Stimulated activated CD4-positive, alpha-beta T cell treated with anti-CD3 and anti-CD28 coated beads, Interleukin-2, amount 100 ng/mL, for 24 hours (primary cell): ENCODE measurements at places on chromosomes 11 and 22.

DNA sequence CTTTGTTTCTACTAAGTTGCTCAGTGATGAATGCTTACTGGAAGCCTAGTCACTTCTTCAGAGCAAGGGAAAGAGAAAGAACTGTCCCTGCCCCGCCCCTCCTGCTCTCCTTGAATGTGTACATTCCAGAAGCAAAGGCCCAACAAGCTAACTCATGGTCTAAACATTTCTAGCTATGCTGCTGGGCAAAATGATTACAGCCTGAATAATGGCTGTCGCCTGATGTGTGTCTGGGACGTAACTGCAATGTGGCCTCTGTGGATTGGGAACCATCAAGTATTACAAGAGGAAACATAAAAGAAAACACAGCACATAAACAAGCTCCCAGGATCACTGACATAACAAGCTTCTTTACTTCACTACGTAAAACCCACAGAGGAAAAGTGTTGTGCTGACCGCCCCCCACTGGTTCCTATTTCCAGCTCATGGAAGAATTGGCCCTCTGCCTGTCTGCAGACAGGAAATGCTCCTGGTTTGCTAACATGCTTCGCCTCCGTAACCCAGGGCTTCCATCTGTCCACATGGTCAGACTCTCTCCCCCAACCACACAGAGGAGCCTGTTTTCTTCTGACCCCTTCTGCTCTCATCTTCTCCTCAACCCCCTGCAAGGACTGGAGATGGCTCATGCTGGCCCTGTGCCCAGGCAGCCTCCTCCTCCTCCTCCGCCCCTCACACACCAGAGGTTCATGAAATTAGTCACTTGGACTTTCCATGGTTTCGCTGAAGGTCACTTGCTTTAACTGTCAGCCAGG, 187.2 kb downstream of the MAML2 start:
- peak; percentile 74 for DNase-seq

DNA sequence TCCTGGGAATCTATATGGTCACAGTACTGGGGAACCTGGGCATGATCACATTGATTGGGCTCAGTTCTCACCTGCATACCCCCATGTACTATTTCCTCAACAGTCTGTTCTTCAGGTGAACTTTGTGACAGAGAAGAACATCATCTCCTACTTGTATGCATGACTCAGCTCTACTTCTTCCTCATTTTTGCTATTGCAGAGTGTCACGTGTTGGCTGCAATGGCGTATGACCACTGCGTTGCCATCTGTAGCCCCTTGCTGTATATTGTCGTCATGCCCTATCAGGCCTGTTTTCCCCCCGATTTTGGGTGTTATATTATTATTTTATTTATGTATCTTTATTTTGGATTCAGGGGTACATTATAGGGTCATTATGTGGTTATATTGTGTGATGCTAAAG, 2.4 kb upstream of the OR8G1 start:
- no peak for DNase-seq

DNA sequence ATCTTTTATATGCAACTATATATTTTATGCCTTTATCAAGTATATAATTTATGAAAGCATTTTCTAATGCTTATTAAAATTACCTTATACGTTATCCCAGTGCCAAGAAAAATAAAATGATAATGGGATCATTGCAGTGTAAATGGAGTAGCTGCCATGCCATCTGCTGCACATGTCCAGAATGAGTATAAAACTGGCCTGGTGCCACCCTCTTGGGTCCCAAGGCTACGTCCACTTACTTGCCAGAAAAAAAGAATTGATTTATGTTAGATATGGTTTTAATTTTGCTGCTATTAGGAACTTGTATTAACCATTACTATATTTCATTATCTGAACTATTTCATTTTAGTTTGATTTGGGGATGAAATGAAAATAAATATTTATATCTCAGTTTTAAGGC, 1127.1 kb upstream of the CNTN5 start:
- no peak for DNase-seq

DNA sequence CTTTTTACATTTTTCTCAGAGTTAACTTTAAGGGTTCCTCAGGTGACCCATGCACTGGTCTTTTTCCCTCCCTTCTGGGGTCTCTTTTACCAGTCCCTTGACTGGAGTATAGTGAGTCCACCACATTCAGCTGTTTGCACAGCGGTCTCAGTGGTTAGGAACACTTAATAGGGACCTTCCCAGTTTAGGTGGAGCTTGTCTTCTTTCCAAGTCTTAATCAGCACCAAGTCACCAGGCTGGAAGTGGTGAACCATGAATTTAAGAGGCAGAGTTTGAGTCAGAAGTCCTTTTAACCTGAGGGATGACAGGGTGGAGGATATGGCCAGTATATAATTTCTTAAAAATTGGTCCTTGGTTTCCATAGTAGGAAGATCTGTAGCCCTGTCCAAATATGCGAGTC, 349.7 kb upstream of the MPPED2 start:
- no peak for DNase-seq

GRCh38 chr11:31421820-31422219, 52.2 kb downstream of the DNAJC24 start:
- no peak for DNase-seq

GRCh38 chr11:2302306-2302895, 588 bp downstream of the TSPAN32 start:
- peak; percentile 31 for DNase-seq

- no peak for DNase-seq
Measured at GRCh38 chr22:29116397-29117123, 43.7 kb downstream of the KREMEN1 start.

DNA sequence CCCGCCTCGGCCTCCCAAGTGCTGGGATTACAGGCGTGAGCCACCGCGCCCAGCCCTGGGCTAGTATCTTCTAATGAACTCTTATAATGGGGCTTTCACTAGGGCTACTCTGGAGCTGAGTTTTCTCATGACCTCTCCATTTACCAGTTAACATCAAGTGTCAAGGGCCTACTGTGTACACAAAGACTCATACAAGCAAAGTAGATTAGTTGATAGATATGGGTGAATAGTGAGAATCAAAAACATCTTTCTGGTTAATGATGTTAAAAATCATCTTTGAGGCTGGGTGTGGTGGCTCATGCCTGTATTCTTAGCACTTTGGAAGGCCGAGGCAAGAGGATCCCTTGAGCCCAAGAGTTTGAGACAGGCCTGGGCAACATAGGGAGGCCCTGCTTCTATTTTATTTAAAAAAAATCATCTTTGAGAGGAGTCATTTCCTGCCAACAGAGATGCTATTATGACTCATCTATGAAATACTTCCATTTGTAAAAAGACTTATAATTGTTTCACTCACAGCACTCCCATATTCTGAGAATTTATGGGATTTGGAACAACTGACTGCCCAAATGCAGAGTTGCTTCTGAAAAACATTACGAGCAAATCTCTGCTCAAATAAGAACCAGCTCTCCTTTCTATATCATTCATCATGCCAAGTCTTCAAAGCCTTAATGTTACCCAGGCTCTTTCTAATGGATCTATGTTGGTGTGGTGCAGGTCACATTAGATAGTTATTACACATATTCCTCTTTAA, 57.0 kb downstream of the GDPD4 start:
- peak; percentile 7 for DNase-seq

GRCh38 chr22:24440270-24440717, 12.9 kb downstream of the ADORA2A start:
- no peak for DNase-seq

GRCh38 chr22:20205964-20206708, 55.3 kb upstream of the CCDC188 start:
- DNase-seq, result peak; percentile 72

DNA sequence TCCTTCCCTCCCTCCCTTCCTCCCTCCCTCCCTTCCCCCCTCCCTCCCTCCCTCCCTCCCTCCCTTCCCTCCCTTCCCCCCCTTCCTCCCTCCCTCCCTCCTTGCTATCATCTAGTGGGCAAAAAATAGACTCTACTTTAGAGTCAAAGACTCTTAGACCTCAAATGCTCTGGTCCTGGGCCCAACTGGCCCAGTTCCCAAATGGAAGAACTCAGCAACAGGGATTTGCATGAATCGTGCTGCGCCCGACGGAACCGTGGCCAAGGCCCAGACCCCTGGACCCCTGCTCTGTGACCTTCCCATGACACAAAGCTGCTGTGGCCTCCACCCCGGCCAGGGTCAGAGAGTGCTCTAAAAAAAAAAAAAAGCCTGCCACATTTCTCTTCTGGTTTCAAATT, 97.4 kb downstream of the WNT7B start:
- no peak for DNase-seq

- no peak for DNase-seq
Measured at GRCh38 chr11:116461789-116462188, 311.0 kb downstream of the BUD13 start.

- DNase-seq, result no peak
Measured at GRCh38 chr11:100618914-100619313, 68.2 kb upstream of the ARHGAP42 start.

DNA sequence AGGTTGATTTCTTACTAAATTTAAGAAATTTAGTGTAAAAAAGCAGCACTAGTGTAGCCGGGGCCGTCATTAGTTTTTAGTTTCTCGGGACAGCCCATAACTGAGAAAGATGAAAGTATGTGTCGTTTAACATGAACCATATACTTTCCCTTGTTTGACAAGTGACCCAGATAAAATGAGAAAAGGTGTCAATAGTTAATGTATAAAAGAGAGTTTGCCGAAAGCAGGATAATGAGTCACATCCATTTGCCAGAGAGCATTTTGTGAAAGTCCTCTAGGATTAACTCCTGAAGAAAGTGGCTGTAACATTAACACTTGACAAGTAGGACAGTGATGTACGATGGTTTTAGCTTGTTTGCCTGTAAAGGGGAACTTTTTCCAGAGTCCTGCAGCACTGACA, 13.5 kb downstream of the OR52K1 start:
- DNase-seq, result no peak

DNA sequence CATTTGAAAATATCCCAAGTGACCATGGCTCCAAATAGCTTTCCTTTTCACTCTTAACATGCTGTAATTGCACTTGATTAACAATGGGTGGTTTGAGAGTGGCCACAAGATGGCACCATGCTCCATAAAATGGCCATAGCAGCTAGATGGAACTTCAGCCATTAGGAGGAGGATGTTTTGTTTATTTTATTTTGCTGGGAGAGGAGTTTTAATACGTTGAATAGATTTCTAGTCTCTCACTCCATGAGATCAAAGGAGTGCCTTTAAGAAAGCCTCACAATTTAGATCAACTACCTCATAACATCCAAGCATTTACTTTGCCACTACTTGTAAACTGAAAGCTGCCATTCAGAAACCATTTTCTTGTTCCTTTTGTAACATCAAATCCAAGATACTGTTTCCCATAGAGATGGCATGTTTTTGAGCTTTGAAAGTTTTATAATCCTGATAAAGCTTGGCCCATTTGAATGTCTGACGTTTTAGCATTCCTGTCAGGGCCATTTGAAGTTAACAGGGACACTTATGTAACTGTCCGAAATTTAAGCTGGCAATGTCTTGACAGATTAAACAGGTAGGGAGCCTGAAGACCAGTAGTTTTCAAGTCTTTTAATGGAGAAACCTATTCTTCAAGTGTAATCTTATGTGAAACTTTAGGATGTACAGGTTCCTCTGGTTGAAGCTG, 4.7 kb downstream of the FEN1 start:
- peak; percentile 71 for DNase-seq

DNA sequence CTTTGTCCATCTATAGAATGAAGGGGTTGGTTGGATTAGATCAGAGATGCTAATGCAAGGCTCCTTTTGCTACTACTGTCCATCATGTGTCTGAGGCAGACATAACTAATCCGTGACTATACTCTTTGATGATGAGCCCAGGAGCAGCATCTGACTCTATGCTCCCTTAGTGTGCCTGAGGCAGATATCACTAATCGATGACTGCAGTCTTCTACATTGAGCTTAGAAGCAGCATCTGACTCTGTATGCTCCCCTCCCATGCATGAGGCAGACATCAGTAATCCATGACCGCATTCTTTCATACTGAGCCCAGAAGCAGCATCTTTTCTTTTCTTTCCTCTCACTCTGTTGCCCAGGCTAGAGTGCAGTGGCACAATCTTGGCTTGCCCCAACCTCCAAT, 4.2 kb downstream of the TCN2 start:
- DNase-seq, result no peak

DNA sequence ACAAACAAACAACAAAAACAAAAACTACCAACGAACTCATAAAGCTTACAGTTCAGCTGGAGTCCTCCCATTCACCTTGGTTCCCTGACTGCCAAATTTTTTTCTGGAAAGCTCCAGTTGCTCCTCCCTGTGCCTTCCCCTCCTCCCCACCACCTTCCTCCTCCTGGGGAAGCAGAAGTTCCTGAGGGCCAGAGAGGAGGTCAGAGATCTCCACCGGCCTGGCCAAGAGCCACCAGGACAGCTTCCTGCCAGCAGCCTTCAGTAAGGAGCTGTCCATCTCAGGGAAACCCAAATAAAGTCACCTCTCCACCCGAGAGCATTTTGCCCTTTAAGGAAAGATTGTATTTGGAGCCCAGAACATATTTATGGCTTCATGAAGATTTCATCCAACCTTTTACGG, 20.0 kb downstream of the APLNR start:
- no peak for DNase-seq

GRCh38 chr22:45532235-45532631, 29.6 kb downstream of the FBLN1 start:
- DNase-seq, result no peak

- DNase-seq, result peak; percentile 24
Measured at GRCh38 chr11:64762277-64762673, 2.5 kb upstream of the PYGM start.

GRCh38 chr11:14308114-14308896, 50.7 kb downstream of the RRAS2 start:
- no peak for DNase-seq

DNA sequence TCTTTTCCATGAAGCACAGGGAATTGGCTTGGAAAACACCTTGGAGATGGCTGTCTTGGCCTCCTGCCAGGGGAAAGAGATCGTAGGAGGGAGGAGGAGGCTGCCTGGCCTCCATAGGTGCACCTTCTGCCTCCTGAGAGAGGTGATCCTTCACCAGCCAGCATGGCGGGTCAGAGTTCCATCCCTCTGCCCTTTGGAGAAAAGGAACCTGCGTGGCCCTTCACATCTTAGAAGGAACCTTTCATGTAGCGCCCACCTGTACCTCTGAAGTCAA, 58.2 kb upstream of the DRD2 start:
- no peak for DNase-seq

- no peak for DNase-seq
Measured at GRCh38 chr11:93957397-93957952, 63.7 kb upstream of the HEPHL1 start.
